ENCODE measurements at places on chromosomes 13 and 19.

GRCh38 chr19:37251308-37252229 lies 33.6 kb downstream of the ZNF383 start:
- DNase-seq: peak; percentile 88

DNA sequence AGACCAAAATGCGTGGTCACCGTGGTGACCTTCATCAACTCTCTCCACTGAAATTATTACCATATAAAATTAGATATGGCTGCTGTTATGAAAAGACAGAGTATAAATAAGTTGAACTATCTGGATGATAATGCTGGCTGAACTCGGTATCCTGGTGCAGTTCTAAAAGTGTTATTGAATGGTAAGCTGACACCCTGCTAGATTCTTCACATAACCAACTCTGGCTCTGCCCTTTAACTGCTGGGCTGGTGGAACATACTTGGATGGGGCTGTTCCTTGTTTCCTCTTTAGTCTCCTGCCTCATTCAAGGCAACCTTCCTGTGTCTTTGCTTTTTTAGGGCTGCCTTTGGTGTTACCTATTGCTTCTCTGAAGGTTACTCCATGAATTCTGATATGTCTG lies 106.9 kb downstream of the FGF9 start:
- no peak for DNase-seq

DNA sequence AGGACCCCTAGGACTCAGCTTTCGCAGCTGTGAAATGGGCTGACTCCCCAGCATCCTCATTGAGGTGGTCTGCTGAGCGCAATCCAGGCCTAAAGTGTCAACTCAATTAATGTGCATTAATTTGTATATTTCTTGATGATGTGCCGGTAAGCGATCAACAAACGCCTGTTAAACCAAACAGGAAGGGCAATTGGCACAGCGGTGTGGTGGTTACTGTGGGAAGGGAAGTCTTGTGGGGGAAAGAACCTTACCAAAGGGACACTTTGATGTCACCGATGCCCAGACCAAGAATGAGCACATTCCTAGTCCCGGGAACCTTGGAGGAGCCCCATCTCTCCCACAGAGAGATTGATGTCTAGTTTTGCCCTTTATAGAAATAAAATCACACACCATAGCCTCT lies 1.6 kb downstream of the JAK3 start:
- no peak for DNase-seq

GRCh38 chr13:102028868-102029267 lies 373.0 kb downstream of the FGF14 start:
- no peak for DNase-seq

DNA sequence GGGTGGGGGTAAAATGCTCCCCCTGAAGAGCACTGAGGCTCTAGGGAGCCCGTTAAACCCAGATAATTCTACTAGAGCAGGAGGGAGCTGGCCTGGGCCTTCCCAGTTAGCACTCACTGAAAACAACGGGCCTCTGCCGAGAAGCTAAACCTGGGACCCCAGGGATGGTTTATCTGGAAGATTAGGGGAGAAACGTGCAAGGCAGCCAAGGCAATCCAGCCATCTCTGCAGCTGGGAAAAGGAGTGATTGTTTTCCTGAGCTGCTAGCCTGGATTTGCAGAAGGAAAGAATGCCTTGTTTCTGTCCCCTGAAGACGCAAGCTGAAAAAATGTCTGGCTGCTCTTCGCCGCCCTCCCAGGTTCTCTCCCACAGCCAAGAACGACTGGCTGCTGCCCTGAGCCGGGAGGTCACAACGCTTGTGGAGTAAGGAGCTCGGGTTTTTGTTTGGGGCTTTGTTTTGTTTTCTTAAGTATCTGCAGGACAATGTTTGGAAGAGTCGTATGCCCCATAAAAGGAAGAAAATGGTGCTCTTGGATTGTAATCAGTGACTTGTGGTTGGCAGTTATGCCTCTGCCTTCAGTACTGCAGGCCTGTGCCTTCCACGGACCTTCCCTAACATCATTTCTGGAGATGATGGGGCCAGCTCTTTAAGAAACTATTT lies 31.5 kb downstream of the COL4A2 start:
- no peak for DNase-seq

- DNase-seq: no peak
These were observed 2.0 kb upstream of the MCOLN1 start for GRCh38 chr19:7520131-7521051.

GRCh38 chr19:46303322-46303690 lies 6.5 kb downstream of the HIF3A start:
- no peak for DNase-seq

DNA sequence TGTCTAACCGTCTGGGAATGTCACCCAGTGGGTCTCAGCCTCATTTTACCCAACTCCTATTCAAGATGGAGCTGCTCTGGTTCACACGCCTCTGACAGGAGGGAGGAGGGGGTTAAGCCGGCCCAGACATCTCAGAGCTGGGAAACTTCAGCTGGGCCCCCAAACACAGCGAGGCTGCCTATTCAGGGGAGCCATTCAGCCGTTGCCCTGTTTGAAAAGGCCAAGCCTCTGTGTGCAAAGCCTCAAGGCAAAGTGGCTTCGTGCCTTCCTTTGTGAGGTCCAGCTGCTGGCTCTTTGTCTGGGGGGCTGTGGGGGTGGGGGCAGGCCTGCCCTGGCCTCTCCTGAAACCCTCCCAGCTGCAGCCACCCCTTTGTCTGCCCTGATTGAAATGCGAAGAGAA lies 147.4 kb downstream of the PTPRS start:
- DNase-seq: no peak

DNA sequence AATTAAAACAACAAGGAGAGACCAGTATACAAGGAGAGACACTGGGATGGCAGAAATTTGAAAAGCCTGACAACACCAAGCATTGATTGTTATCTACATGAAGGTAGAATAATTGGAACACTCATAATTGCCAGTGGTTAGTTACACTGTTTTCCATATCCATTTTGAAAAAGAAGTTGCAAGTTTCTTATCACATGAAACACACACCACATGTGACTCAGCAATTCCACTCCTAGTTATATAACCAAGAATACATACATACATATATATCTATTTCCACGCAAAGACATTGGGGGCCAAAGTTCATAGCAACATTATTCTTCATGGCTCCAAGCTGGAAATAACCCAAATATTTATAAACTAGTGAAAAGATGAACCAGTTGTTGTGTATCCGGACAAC lies 15.2 kb upstream of the PABPC3 start:
- no peak for DNase-seq

DNA sequence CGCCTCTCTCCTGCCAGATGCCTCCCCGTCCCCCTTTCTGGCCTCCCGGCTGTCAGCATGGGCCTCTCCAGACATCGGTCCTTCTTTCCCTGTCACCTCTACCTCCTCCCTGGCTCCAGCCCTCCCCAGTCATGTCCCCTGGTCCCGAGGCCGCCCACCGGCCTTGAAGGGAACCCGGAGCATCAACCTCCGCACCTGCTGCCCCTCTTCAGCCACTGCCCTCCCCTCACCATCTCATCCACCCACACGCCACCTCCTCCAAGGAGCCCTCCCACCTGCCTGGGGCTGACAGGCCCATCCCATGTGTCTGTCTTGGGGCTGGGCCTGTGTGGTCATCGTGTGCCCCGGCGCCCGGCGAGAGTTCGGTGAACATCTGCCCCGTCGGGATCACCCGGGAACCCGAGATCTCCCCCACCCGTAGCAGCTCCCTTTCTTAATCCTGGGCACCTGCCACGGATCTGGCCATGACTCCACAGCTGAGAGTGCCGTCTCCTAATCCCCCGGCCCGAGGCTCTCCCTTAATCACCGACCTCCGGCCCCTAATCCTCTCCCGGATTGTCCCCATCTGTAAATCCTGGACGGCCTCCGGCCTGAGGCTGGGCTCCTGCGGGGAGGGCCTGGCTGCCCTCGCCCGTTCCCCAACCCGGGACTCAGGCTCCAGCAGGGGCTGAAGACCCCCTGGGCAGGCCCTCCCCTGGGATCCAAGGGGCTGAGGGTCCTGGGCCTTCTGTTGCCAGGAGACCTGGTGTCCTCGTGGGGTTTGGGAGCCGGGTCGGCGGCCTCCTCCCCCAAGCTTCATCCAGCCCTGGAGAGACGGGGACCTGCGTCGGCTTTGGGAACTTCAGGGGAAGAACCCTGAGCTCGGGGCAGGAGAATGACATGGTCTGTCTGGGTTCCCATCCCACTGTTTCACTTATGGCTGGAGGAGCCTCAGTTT lies 5.9 kb downstream of the HCN2 start:
- no peak for DNase-seq

DNA sequence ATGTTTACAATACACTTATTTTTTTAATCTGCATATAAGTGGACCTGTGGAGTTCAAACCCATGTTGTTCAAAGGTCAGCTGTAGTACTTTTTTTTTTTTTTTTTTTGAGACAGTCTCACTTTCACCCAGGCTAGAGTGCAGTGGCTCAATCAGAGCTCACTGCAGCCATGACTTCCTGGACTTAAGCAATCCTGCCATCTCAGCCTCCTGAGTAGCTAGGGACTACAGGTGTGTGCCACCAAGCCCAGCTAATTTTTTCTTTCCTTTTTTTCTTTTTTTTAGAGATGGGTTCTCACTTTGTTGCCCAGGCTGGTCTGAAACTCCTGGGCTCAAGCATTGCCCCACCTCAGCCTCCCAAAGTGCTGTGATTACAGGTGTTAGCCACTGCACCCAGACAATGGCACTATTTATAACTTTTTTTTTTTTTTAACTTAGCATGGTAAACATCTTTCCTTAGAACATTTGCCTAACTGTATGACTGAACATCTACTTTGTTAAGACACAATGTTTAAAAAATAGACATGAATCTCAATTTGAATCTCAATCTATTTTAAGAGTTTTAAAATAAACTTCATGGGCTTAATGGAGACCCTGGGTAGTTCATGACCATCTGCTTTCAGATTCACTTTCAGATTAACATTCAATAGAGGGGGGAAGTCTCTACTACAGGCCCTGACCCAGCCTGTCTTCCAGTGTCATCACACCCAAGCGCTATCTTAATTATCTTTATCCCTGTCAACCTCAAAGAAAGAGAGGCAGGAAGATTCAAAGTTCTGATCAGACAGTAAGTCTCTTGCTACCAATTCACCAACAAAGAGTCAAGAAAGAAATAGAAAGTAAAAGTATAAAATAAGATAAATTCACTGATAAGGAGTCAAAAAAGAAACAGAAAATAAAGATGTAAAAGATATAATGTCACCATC lies 97.7 kb upstream of the DOCK9 start:
- no peak for DNase-seq

- DNase-seq: no peak
These were observed 9.7 kb downstream of the PRKACA start for GRCh38 chr19:14107581-14108461.

- DNase-seq: no peak
These were observed 31.6 kb downstream of the SYT3 start for GRCh38 chr19:50607874-50608785.

DNA sequence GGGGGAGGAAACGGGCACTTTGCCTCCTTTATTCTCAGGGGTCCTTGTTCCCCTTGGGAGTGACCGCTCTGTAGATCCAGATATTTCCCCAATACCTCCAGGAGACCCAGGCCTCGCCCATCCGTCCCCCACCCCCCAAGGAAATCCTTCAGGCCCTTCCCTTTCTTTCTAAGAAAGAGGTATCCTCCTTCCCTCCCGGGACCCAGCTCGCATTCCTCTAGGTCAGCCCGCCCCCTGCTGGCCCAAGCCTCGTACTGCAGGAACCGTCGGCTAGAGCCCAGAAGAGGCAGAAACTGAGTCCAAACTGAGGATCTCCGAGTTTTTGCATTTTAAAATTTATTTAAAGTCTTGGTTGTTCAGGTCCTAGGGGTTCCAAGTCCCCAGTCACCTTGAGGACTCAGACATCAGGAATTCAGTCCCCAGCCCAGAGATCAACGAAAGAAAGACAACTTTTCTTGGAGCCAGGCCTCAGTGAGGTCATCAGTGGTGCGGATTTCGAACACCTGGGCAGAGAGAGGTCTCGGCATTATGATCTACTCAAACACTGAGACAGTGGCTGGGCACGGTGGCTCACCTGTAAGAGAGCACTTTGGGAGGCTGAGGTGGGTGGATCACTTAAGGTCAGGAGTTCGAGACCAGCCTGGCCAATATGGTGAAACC lies 7.5 kb upstream of the LRFN1 start:
- DNase-seq: peak; percentile 99

DNA sequence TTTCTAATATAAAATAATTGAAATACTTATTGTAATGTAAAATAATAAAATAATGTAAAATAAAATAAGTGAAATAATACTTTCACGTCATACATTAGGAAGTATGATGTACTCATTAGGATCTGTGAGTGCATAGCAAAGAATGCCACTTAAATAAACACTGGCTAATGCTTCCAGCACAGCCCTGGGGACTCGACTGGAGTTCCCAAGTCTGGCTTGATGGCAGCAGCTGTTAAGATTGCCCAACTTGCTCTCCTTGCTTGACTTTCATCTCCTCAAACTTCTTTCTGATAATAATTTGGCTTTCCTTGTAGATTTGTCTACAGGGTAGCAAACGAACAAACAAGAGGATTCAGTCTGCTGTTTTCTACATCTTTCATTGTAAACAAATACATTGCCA lies 191.9 kb downstream of the COG6 start:
- DNase-seq: no peak

DNA sequence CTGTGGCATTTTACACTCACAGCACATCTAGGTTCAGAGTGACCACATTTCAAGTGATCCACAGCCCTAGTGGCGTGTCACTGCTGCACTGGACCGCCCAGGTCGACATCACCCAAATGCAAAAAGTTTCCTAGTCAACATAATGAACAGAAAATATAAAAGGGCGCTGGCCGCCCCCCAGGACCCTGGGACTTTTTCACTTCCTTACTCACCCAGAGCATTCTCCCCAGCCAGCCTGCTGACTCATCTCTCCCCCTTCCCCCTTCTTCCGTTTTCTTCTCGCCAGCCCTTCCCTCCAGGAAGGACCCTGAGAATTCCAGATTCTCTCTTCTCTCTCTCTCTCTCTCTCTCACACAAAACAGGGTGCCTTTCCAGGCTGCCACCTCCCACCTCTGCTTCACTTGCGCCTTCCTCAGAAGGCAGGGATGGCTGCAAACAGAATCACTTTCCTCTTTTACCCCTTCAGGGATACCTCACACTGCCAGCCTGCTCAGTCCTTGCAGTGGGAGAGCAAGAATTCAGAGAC lies 21.0 kb upstream of the GRWD1 start:
- DNase-seq: peak; percentile 51

DNA sequence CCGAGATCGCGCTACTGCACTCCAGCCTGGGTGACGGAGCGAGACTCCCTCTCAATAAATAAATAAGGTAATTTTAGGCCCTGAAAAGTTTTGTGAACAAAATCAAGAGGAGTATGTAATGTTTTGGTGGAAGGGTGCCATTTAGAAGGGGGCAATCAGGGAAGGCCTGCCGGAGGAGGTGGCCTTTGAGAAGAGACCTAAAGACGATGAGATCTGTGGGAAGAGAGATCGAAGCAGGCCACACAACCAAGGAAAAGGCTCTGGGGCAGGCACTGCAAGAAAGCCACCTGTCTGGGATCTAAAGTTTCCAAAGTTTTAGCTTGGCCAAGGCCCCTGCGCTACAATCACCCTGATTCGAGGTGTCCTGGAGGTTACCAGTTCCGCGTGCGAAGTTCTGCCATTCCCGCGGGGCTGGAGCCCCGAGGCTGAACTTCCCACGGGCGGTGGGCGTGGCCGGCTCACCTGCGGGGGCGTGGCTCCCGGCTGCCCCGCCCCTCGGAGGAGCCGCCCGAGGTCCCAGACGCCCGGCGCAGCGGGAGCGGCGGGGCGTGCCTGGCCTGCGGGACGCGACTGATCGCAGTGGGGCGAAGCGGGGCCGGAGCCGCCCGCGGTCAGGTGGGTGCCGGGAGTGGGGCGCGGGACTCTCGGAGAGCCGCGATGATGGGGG lies at the start of gene KLC3:
Gene KLC3 (plus strand): TSS at position 519 of the 667 bp plus-strand sequence. CDS start 4,792 bp downstream, outside the sequence.
- DNase-seq: peak; percentile 70

GRCh38 chr13:79802389-79803085 lies 321.6 kb downstream of the NDFIP2 start:
- DNase-seq: no peak
